T-helper 1 cell (primary cell): ENCODE measurements at places on chromosomes 4 and X.

GRCh38 chr4:25958110-25958509 is 44.1 kb downstream of the SMIM20 start:
- no peak for DNase-seq

- no peak for DNase-seq
Observed at GRCh38 chr4:122772986-122773385, 40.5 kb downstream of the BBS12 start.

DNA sequence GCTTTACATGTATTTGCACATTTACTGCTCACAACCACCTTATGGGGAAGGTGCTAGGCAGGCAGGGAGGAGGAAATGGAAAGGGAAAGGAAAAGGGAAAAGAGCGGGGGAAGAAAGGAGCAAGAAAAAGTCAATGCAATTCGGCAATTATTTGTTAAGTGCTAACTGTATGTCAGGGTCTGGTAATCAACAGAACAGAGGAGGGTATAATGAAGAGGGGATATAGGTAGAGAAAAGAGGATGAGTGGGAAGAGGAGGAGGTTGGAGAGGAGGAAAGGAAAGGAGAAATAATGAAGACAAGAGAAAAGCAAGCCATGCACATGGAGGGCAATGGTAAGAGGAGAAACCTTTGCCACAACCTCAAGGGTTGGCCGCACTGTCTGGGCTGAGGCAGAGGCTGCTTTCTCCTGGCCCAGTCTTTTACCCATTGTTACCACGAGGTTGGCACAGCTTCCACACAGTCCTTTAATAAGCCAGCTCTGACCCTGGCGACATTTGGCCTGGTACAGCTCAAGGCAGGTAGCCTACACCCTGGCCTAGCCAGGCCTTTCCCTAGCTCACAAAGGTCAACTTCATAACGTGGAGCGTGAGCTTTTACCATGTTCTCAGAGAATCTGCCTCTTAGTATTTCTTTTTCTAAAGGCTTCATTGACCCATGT is 836 bp downstream of the BTK start:
- no peak for DNase-seq

GRCh38 chr4:60805500-60806313 is 394.4 kb upstream of the ADGRL3 start:
- DNase-seq = no peak

- no peak for DNase-seq
Observed at GRCh38 chrX:124720532-124720931, 374.2 kb downstream of the SH2D1A start.

- DNase-seq = no peak
Observed at GRCh38 chrX:132591719-132592275, 103.0 kb upstream of the MBNL3 start.

DNA sequence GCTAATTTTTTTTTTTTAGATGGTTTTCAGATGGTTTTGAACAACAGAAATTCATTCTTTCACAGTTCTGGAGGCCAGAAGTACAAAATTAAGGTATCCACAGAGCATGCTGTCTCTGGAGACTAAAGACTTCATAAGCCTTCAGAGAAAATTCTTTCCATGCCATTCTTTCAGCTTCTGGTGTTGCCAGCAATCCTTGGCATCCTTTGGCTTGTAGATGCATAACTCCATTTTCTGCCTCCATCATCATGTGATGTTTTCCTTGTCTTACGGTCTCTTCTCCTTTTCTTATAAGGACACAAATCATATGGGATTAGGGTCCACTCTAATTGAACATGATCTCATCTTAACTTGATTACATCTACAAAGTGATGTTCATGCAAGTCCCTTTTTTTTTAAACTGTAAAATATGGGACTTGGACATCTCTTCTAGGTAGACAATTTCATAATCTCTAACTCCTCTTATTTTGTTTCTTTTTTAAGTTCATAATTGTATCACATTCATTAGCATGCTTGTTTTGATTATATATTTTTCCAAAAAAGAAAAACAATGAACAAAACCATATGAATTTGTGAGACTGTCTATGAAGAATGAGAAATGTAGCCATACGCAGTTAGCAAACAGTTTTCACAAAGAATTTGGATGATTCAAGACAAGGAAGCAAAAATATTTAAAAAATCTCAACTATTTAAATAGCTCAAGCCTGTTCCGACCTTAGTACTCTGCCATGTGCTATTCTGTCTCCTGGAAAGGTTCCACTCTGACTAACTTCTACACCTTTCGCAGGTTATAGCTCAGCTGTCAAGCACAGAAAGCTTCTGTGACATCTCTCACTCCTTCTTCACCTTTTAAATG is 53.1 kb upstream of the GIMD1 start:
- no peak for DNase-seq

- no peak for DNase-seq
Observed at GRCh38 chrX:10156199-10157031, at the start of gene CLCN4. CLCN4 (plus strand) TSS chrX:10156975; CDS start chrX:10185033, 28,058 bp downstream.

DNA sequence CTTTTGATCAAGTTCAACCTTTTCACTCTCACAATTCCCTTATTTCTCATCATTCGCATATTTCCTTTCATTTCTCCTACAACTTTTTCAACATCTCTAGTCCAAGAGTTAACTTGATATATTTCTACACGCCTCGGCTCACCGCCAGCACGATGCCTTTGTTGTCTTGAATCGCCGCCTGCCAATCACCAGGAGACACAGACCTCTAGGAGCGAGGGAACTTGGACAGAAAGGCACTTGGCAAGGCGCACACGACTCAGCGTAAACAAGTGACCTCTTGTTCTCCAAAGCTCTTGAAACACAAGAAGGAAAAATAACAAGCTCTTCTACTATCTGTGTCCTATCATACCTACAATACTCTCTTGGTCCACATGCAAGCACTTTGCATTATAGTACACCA is 27.1 kb upstream of the RBMX start:
- no peak for DNase-seq

GRCh38 chr4:48694824-48695223 is 85.3 kb downstream of the FRYL start:
- no peak for DNase-seq

DNA sequence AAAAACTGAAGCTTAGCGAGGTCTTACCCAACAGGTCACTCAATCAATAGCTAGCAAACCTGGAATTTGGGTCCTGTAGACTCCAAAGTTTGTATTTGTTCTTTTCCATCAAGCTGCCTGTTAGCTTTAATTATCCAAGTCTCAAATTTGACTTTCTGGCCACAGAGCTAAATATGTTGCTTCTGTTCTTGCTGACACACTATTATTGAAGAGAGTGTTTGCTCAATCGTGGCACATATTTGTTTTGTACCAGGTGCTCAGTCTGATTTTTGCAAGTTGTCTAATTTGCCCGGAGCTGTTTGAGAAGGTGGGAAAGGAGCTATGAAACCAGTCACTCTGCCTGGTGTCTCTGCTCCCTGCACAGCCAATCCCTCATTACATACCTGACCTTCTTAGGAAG is 41.7 kb upstream of the FRMD7 start:
- no peak for DNase-seq

GRCh38 chrX:85630901-85631300 is 251.4 kb upstream of the POF1B start:
- no peak for DNase-seq

DNA sequence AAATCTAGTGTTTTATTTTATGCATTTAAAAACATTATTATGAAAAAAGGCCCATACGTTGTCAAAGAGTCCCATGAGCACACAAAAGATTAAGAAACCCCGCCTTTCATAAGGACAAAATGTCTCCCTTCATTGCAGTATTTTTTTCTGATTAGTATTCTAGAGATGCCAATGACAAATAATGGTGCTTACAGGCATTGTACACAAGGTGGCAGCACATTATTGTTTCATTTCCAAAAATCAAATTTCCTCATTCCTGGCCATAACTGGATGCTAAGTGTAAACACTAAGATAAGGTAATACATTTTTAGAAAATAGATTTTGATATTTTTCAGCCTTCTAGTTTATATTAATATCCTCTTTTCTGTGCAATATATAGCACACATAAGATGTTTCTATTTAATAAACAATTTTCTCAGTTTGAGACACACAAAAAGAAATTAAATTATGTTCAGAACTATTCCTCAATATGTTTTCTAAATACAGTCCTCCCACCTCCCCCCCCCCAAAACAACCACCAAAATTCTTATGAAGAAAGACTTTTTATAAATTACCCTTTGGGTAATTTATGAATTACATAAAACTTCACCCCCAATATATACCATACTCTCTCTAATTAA is 47.7 kb downstream of the TIGD2 start:
- DNase-seq = no peak

DNA sequence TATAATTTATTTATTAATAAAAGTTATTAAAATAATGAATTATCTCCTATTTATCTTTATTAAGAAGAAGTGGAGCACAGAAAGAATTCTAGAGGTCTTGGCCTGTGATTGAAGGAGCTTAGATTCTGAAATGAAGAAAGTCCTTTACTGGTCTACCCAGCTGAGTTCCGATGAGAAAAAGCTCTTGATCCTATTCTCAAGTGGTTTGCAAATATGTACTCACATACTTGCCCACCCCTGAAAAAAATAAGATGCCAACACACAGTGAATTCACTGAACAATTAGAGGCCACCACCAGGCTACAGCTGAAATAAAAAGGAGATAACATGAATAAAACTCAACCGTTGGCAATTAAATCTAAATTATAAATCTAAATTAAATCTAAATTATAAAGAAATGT is 253.4 kb downstream of the MAPK10 start:
- no peak for DNase-seq

GRCh38 chr4:68499021-68499420 is 51.8 kb downstream of the TMPRSS11E start:
- DNase-seq = no peak

GRCh38 chr4:95596676-95597075 is 47.9 kb upstream of the UNC5C start:
- DNase-seq = no peak

DNA sequence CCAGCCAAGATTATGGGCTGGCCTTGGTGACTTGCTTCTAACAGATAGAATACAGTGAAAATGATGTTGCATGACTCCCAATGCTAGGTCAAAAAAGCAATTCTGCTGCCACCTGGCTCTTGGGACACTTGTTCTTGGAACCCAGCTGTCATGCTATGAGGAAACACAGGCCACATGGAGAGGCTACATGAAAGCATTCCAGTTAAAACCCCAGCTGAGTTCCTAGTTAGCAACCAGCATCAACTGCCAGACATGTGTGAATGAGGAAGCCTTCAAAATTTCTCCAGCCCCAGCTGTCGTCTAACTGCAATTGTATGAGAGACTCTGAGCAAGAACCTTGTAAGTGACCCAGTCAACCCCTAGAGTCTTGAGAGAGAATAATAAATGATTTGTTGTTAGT is 105.2 kb upstream of the FGF16 start:
- no peak for DNase-seq

GRCh38 chr4:123088501-123088900 is 166.1 kb upstream of the NUDT6 start:
- no peak for DNase-seq

DNA sequence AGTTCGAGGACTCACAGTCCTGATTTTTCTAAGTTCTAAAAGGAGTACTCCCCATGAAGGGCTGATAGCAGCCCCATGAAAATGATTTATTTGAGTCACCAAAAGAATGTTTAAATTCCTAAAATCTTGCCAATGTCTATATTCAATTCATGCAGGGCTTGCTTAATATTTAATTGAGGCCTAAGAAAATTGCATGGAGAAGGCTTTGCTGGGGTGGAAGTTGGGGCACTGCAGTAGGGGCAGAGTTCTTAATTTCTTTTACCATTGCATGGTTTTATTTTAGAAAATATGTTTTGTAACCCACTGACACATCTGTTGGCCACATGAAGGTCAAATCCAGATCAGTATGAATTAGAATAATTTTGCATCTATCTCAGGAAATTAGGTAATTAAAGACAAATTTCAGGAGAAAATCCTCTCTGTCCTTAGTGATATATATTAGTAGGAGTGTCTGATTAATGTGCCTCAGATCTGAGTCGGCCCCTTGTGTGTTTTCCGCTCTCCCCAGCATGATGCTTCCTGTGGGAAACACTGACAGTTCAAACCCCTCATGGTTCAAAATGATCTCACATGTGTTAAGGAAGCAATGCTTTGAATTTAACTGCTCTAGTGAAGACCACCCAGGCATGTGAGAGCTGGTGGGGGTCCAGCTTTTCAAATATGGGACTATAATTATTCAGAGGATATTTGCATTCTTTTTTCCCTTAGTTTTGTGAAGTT is 54.0 kb upstream of the EGFL6 start:
- DNase-seq = no peak

DNA sequence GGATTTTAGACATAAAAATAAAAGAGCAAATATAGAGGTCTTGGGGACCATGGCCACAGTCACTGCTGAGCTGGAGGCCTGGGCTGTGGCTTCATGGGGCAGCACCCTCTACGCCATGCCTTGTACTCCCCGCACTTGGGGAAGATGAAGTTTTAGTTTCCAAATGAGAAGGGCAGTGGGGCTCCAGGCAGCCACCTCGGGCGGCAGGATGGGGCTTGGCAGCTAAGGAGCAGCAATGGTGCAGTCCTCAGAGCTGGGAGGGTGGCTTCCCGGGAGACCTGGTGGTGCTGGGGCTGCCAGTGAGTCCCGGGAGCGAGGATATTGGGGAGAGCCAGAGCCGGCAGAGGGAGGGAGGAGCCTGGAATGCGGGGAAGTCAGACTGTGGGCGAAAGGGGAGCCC is 2.4 kb downstream of the CXCR3 start:
- no peak for DNase-seq

DNA sequence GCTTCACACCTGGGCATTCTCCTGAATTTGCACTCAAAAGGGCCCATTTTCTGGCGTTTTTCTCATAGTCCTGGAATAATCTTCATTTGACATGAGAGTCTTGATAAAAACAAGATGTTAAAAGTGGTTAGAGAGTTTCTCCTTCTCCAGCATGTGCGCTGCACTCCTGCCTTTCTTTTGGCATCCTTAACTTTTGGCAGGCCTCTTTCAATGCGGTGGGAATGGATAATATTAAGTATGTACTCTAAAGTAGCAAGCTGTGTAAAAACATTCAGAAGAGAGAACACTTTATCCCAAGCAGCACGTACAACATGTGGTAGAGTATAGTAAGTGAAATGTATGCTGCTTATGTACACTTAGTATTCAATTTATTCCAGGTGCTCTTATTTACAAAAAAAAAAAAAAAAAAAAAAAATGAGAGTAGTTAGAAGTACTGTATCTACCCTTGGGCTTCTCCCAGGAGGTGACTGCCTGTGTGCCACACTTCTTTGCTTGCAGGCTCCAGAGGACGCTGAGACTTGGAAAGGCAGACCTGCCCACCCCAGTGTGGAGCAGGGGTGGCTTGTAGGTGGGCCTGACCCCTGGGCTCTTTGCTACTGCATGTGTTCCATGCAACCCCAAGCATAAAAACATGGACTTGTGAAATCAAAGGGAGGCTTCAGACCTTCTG is 3.9 kb downstream of the FGF2 start:
- no peak for DNase-seq

DNA sequence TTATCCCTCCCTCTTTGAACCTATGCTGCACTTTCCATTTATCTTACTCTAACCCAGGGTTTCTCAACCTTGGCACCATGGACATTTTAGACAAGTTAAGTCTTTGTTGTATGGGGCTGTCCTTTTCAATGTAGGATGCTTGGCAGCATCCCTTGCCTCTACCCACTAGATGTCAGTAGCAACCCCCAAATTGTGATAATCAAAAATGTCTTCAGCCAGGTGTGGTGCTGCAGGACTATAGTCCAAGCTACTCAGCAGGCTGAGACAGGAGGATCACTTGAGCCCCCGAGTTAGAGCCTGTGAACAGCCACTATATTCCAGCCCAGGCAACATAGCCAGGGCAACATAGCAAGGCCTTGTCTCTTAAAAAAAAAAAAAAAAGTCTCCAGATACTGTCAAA is 7.0 kb downstream of the LRCH2 start:
- no peak for DNase-seq

GRCh38 chrX:23959781-23960180 is 52.0 kb downstream of the CXorf58 start:
- no peak for DNase-seq

GRCh38 chr4:57080781-57081650 is 29.2 kb downstream of the IGFBP7 start:
- no peak for DNase-seq
